ENCODE measurements at places on chromosomes 2 and 18.

- no peak for DNase-seq
Observed at GRCh38 chr2:118058951-118059350, 29.3 kb upstream of the INSIG2 start.

DNA sequence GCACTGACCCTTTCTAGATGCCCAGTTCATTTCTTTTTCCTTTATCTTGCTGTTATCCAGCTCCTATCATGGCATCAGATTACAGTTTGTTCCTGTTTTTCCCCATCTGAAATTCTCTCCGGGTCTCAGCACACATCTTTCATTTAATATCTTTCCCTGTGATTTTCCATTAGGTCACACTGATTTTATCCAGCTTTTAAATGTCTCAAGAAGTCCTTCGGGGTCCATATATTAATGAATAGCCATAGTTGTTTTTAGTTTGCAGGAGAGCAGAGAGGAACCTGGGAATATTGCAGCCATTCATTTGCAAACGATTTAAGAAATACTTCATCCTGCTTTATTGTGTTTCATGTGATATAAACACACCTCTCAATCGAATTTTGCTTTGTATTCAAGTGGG is 374.2 kb downstream of the TDRD15 start:
- DNase-seq = no peak

DNA sequence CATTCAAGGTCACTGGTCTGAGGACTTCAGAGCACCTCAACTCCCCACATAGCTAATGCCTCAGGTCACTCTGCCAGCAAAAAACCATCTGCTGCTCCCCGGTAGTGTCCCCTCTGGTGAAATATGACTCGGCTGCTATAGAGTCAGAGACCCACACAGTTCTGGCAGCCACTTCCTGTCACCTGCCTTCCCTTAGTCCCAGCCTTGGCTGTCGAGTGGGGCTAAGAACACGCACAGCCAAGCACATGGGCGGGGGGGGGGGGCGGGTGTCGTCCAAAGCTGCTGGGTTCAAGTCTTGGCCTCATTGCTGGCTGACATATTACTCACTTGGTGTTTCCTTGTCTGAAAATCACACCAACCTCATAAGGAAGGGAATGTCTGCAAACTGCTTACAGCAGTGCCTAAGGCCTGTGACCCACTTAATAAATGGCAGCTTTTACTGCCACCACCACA is 37.5 kb downstream of the POLR1A start:
- peak; percentile 80 for DNase-seq

GRCh38 chr2:185202381-185202780 is 536.2 kb upstream of the FSIP2 start:
- no peak for DNase-seq

GRCh38 chr18:13433685-13434084 is 215.1 kb downstream of the LDLRAD4 start:
- DNase-seq = no peak

DNA sequence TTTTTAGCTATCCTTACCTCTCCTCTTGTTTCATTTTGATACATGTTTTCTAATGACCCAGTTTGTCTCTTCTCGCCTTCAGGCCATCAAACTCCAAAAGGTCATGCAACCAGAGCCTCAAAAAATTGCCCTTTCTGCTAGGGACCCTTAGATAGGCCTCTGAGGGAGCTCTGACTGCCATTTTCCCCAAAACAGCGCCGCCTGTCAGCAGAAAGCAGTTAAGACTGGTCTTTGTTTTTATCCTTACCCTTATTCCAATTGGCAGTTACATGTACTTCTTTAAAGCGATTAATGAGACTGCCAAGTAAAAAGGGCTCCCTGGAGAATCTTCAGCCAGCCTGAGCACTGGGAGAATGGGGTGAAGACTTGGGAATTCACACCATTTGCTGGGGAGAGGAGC is 55.1 kb upstream of the RIT2 start:
- no peak for DNase-seq

GRCh38 chr2:121388371-121388770 is 103.4 kb upstream of the TFCP2L1 start:
- no peak for DNase-seq

DNA sequence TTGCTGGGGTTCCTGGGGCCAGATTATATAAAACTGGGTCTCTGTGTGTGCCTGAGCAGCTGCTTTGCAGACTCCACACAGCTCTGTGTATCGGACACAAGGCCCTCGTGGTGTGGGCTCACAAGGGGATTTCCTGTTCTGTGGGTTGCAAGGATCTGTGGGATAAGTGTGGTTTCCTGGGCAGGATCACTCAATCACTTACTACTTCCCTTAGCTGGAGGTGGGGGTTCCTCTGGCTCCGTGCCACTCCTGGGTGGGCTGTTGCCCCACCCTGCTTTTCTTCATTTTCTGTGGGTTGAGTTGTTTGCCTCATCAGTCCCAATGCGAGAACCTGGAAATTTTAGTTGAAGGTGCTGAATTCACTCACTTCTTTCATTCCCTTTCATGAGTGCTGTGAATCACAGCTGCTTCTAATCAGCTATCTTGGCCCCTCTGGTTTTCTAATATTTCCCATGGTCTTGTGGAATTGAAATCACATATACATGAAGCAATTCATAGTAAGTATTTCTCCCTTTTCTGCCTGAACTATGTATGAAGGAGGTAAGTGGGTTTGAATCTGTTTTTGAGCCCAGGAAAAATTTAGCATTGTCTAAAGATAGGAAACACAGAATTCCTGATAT is 196.3 kb downstream of the DCDC2C start:
- no peak for DNase-seq

DNA sequence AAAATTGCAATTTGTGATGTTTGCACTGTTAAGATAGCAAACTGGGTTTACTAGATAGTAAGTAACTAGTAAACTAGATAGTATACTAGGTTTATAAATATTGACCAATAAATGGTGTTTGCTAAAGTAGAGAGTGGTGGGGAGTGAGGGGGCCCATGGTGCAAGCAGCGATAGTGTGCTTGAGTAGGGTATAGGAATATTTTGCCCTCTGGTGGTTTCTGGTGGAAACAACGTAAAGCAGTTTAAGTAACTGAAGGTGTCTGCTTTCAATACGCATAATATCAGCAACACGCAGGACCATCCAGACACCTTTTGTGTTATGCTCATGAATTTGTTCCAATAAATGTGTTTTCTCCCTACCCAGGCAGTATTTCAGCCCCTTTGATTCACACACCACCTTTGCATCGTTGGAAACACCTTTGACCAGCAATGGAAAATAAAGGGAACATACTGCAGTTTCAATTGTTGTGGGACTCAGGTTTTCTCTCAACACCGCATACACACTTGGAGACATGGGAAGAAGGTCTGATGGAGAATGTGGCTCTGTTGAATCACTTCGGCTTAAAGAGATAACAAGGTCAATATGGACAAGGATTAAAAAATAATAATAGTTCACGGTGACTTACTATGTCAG is 16.7 kb upstream of the STAT1 start:
- peak; percentile 69 for DNase-seq

- no peak for DNase-seq
Observed at GRCh38 chr2:211144078-211144477, 587.7 kb downstream of the CPS1 start.

DNA sequence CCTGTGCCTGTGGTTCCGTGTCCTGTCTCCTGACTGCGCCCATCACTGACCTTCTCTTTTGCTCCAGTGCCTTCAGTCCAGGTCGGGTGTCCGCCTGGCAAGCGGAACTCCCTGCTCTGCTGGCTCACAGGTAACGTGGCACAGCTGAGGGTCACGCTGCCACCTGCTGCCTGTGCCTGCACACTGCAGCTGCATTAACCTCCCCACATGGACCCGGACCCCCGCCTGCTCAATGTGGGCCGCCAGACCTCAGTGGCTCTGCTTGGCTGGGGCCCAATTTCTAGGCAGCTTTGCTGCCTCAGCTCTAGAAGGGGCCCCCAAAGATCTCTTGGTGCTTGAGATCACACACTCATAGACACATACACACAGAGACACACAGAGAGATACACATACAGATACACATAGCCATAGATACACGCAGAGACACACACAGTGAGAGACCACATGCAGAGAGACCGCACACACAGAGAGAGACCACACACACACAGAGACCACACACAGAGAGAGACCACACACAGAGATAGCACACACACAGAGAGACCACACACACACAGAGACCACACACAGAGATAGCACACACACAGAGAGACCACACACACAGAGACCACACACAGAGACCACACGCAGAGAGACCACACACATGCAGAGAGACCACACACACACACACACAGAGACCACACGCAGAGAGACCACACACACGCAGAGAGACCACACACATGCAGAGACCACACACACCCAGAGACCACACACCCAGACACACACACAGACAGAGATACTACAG is 14.9 kb upstream of the CNNM3 start:
- DNase-seq = peak; percentile 76

- peak; percentile 75 for DNase-seq
Observed at GRCh38 chr18:48777026-48777743, 173.6 kb downstream of the SMAD7 start.

GRCh38 chr18:66895631-66896030 is 291.7 kb upstream of the CDH19 start:
- no peak for DNase-seq

DNA sequence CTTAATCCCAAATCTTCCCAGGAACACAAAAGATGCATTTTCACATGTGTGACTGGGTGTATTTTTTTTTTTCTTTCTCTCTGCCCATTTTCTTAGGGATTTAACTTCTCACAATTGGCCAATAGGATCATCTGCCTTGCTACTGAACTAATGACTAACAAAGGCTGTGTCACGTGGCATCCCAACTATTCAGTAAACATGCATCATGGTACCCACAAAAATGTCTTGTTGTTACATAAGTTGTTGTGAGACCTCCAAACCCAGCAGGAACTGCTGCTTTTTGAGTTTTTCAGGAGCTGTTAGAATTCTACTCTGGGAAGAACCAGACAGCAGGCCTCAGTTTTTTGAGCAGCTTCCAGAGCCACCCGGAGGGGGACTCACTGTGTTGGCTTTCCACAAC is 31.9 kb downstream of the GAD1 start:
- no peak for DNase-seq

GRCh38 chr2:117832905-117833613 is 18.6 kb downstream of the DDX18 start:
- DNase-seq = peak; percentile 36

GRCh38 chr2:231276987-231277386 is 78.6 kb downstream of the ARMC9 start:
- no peak for DNase-seq

DNA sequence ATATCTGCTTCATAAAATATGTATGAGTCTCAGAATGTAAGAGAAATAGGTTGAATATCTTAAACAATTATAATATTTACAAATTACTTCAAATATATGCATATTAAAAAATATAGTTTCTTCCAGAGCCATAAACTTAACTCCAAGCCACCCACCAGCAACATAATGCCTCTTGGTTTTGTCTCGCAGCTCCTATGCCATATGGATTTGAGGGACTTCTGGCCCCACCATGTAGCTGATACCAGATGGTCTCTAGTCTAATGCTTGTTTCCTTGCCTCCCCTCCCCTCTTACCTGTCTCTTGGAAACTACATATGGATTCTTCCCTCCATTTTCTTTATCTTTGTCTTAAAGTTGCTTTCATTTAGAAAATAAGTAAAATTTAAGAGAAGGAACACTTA is 114.3 kb downstream of the GCA start:
- no peak for DNase-seq

- DNase-seq = no peak
Observed at GRCh38 chr18:47175283-47175897, 774 bp downstream of the IER3IP1 start.

DNA sequence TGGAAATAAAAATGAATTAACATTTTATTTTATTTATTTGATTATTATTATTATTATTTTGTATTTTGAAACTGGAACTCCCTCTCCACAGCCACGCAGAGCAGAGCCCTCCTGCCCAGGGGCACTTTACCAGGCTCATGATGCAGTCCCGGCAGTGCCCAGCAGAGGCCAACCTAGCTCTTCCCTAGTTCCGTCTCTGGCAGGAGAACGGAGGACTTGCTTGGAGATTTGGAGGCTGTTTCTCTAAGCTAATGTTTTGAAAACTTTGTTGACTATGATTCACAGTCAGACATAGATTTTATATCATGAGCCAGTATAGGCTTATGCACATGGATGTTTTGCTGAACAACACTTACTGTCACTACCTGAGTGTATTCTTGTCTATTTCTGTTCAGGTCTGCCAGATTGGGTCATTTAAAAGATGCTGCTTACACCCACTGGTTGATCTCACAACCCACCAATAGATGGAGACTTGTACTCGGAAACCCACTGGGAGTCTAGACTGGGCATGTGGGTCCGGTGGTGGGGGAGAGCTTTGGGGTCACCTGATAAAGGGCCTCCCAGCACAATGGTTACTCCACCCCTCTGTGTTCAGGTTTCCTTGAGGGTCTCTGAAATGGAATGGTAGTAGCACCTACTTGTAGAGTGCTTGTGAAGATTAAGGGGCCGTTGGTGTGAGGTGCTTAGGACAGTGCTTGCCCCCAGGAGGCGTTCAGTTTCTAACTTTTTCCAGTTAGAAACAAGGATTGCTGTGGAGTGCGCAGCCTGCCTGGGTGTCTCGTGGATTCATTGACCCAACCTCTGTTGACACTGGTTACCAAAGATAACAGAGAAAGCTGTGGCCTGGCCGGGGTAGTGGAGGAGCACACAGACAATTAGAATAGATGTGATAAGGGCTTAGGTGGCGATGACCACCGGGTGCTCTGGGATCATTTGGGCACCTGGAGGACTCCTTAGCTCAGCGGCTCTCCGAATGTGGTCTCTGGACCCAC is 177.3 kb downstream of the HAUS1 start:
- DNase-seq = peak; percentile 74

GRCh38 chr18:56795381-56795780 is 144.2 kb downstream of the WDR7 start:
- DNase-seq = no peak

- DNase-seq = no peak
Observed at GRCh38 chr2:39715822-39716221, 50.1 kb downstream of the TMEM178A start.

GRCh38 chr2:127086990-127087790 is 19.8 kb downstream of the BIN1 start:
- DNase-seq = no peak

DNA sequence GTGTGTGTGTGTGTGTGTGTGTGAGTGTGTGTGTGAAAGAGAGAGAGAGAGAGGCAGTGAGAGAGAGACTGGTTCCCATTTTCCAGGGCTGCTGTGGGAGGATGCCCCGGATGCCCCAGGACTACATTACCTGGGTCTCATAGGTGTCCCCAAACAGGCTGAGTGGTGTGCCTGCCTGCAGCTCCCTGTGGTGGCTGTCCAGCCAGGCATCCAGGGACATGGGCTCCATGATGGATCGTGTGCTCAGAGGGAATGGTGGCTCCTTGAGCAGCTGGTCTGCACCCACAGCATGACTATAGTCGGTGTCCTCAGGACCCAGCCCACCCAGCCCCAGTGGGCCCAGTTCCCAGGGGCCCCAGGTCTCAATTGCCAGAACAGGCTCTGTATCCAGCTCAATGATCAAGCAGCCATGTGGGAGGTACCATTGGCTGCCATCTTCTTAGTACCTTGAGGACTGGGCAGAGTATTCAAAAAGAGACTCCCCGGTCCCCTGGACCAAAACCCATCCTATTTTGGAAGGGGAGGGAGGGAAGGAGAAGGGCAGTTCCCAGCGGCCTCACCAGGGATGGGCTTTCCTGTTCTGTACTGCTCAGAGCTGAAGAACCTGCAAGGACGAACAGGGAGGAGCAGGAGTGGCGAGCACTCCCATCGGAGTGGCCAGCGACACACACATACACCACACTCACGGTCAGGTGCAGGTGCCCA is 5.8 kb upstream of the OXER1 start:
- DNase-seq = no peak

- DNase-seq = no peak
Observed at GRCh38 chr18:993560-993959, 88.9 kb downstream of the ADCYAP1 start.
